ENCODE measurements at places on chromosomes 7 and 10.

GRCh38 chr7:129670656-129671055 is 59.1 kb downstream of the NRF1 start:
- no peak for DNase-seq

- DNase-seq = no peak
Measured at GRCh38 chr7:99459087-99459486, 6.9 kb downstream of the ATP5MF start.

DNA sequence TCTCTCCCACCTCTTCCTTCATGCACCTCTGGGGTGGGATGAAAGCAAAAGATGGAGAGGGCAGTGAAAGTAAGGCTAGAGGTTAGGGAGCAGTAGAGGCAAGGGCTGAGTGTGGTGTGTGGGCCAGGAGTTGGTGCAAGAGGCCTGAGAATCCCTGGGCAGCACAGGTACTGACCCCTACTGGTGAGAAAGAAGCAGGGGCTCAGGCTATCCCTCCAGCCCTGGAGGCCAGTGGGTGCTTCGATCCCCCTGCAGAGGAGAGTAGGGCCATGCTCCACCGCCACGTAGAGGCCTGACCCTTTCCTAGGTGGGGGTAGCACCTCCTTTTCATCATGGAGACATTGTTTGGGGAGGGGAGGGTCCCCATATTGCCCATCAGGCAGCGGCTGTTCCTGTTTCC is 9.8 kb downstream of the CDHR1 start:
- no peak for DNase-seq

DNA sequence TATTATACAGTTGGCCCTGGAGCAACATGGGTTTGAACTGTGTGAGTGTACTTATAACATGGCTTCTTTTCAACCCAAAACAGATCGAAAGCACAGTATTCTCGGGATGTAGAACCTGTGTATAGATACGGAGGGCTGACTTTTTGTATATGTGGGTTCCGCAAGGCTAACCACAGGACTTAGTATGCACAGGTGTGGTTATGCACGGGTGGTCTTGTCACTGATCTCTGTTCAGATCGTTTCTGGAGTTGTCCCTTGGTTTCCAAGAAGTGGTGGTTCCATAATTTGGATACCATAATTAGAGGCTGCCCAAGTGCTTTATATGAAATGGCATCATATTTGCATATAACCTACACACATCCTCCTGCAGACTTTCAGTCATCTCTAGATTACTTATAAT is 10.9 kb upstream of the BHLHA15 start:
- no peak for DNase-seq

DNA sequence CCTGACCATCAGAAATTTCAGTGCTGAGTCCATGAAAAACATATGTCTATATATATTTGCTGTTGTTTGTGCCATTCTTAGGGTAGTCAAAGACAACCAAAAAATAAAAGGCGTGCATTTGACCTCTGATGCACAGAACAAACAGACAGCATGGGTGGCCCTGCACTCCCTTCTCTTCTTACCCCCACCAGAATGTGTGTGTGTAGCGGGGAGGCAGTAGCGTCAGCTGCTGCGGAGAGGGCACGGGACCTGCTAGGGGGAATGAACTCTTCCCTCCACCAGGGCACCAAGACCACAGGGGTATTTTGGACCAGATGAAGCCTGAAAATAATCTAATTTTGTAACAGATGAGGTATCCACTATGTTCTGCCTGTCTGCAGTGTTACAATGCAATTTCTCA is 277.7 kb upstream of the ZNF32 start:
- no peak for DNase-seq

GRCh38 chr10:3552281-3552680 is 232.7 kb downstream of the KLF6 start:
- DNase-seq = no peak

- DNase-seq = no peak
Measured at GRCh38 chr7:2936891-2937580, 92.9 kb upstream of the GNA12 start.

DNA sequence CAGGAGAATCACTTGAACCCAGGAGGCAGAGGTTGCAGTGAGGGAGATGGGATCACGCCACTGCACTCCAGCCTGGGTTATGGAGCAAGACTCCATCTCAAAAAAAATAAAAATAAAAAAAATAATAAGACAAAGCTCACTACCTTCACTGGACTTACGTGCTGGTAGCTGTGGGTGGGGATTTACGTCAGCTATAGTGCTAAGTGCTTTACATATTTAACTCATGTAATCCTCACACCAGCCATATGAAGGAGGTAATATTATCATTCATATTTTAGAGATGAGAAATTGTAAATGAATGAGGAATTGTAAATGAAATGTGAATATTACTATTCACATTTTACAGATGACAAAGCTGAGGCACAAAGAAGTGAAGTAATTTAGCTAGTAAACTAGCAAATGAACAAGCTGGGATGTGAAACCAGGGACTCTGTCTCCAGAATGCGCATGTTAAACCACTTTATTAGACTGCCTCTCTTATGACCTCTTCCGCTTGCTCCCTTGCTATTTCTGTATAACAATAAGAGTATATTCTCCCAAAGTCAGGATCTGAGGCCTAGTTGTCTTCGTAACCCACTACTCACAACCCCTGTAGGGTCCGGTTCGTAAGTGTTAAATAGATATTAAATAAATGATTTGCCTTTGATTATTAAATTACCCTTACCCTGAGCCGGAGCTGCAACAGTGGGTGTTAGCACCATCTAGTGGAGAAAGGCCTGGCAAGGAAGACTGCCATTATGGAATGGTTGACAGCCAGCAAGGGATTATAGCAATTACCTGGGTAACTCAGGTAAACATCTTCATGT is 70.2 kb downstream of the HTR7 start:
- DNase-seq = no peak

DNA sequence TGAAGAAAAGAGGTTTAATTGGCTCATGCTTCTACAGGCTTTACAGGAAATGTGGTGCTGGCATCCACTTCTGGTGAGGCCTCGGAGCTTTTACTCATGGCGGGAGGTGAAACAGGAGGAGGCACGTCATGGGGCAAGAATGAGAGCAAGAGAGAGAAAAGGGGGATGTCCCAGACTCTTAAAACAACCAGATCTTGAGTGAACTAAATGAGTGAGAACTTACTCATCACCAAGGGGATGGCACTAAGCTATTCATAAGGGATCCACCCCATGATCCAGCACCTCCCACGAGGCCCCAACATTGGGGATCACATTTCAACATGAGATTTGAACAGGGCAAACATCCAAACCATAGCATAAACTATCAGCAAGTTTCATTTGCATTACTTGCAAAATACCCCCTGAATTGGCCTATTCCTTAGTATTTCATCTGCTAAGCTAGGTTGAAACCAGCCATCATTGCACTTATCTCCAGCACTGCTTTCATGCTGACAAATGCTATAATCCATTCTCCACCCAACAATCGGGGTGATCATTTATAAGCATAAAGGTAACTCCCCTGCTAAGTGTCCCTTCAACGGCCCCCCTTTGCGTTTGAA is 179.0 kb downstream of the NOC3L start:
- DNase-seq = no peak

- DNase-seq = no peak
Measured at GRCh38 chr10:5547931-5548660, 23.3 kb downstream of the CALML3 start.

- no peak for DNase-seq
Measured at GRCh38 chr7:38027884-38028455, 107.5 kb downstream of the EPDR1 start.

DNA sequence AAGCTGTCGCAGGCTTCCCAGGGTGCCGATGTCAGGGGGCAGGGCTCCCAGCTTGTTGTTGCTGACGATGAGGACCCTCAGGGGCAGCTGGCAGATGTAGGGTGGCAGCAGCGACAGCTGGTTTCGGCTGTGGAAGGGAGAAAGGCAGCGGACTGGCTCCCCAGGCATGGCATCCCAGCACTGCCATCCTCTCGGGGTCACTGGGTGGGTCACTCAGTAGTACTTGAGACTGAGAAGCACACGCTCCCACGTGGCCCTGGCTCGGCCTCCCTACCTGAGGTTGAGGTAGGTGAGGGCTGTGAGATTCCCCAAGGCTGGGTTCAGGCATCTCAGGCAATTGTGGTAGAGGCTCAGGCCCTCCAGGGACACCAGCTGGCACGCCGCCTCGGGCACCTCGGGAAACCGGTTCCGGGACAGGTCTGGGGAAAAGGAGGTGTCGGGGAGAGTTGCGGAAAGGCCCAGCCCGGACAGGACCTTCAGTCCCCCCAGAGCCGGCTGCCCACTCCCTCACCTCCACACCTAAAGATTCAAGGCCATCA is 3.8 kb downstream of the LRCH4 start:
- no peak for DNase-seq

GRCh38 chr10:95660283-95660682 is 3.8 kb upstream of the ALDH18A1 start:
- no peak for DNase-seq

DNA sequence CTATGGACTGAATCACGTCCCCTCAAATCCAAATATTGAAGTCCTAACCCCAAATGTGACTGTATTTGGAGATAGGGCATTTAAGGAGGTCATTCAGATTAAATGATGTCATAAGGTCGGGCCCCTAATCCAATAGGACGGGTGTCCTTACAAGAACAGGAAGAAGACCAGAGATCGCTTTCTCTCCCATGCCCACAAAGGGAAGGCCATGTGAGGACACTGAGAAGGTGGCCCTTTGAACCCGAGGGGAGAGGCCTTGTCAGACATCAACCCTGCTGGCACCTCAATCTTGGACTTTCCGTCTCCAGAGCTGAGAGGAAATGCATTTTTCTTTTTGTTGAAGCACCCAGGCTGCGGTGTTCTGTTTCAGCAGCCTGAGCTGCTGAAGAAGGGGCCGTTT is 72.3 kb upstream of the KLF6 start:
- no peak for DNase-seq

DNA sequence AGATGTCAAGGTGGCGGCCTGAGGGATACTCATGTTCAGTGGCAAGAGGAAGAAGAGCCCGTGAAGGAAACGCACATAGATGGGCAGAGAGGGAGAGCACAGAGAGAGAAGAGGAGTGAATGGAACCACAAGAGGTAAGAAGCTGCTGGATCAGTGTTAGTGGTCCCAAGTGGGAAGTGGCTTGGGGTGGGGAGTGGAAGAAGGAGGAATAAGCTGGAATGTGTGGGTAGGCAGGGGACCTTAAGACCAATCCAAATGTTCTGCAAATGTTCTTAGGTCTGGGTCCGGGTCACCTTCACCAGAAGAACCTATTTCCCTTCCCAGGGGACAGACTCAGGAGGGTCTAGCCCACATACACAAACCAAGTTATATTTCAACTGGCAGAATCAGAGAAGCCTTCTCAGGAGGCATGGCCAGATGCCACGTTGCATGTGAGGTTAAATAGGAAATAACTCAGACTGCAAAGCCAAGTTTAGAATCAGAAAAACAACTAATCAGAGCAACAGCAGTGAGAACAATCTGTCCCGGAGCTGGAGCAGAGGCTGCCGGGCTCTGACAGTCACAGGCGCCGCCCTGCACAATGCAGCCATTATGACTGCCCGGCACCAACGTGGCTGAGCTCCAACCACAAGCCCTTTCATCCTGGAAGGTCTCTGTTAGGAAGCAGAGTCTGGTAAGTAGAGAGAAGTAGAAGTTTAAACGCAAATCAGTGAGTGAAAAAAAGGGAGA is 78.6 kb upstream of the ARMC3 start:
- peak; percentile 94 for DNase-seq

DNA sequence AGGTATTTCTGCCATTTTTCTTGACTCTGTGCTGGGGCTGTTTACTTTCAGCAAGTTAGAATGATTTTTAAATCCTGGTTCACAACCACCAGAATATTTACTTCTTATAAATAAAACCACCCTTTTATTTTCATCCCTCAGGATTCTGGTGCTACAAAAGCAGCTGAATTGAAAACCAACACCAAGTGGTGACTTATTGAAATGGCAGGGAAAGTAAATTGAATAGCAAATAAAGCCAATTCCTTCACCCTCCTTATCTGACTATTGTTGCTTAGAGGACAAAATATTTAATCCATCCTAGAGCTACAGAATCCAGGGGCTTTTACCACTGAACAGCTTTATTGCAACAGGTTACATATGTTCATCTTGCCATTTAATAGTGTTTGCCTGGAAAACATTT is 828.6 kb upstream of the GHITM start:
- no peak for DNase-seq

- no peak for DNase-seq
Measured at GRCh38 chr7:112147793-112148361, 58.3 kb downstream of the DOCK4 start.

DNA sequence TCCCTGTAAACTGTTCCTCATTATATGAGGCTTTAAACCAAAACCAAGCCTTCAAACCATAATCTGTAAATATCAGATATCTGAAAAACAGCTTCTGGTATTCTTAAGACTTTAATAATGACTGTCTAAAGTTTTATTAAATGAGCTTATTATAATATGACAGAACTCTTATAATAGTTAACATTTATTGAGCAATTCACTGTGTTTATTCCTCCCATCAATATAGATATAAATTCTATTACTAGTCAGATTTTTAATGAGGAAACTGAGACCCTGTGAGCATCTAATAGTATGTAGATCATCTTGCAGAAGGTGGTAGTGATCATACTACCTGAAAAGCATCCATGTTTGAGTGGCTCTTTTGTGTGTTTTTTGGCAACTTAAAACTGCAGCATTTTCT is 45.1 kb downstream of the KIF11 start:
- no peak for DNase-seq

- no peak for DNase-seq
Measured at GRCh38 chr7:8528311-8528710, 94.9 kb downstream of the NXPH1 start.

- DNase-seq = peak; percentile 11
Measured at GRCh38 chr7:151817981-151818673, 58.8 kb downstream of the PRKAG2 start.

DNA sequence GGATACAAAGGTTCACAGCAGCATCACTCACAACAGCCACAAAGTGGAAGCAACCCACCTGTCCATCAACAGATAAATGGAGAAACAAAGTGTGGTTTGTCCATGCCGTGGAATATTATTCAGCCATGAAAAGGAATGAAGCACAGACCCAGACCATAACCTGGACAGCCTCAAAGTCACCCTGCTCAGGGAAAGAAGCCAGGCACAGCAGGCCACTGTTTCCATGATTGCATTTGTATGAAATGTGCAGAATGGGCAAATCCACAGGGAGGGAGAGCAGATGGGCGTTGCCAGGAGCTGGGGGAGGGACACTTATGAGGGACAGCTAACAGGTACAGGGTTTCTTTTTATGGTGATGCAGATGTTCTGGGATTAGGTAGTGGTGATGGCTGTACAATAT is 30.3 kb downstream of the FOXL3 start:
- DNase-seq = peak; percentile 55

- no peak for DNase-seq
Measured at GRCh38 chr7:122802301-122802751, 83.9 kb downstream of the CADPS2 start.

DNA sequence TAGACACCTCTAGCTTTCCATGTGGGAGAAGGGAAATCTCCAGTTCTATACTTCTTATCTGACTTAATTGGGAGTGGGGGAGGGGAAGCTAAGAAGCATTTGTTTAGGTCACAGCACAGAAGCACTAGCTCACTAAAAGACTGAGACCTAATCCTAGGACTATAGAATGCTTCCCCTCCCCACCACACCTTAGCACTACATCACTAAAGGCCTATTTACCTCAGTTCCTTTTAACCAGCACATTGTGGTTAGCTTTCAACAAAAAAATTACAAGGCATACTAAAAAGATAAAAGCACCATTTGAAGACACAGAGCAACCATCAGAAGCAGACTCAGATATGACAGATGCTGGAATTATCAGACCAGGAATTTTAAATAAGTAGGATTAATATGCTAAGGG is 53.8 kb upstream of the ADRA2A start:
- DNase-seq = no peak
